ENCODE measurements at places on chromosomes 16 and 17. TPM values are rescaled to one million over a fixed set of nuclear protein-coding genes. Genes with fewer than 3 reads are reported as not detected.
A peak's percentile ranks its signal among the peaks of the same experiment; 100 is the strongest.

GRCh38 chr16:84884596-84885341 is 65.0 kb downstream of the CRISPLD2 start:
- H3K4me1 ChIP-seq: no peaks in the 10 kb centered on the region
- peaks cover 10% of the 10 kb centered on the region for H3K27me3 ChIP-seq
- H3K4me3 ChIP-seq: no peak overlapping the region
- DNase-seq: no peak

DNA sequence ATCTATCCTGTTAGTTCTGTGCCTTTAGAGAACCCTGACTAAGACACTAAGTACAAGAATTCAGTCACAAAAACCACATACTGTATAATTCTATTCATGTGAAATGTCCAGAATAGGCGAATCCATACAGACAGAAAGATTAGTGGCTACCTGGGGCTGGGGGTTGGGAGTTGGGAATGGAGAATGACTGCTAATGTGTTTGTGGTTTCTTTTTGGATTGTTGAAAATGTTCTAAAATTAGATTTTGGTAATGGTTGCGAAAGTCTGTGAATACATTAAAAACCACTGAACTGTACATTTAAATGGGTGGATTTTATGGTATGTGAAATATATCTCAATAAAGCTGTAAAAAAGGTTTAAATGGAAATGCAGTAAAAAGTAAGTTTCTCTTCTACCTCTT is 80.4 kb upstream of the AKTIP start:
- H3K4me1 ChIP-seq: no peaks in the 10 kb centered on the region
- H3K4me3 ChIP-seq: no peak overlapping the region
- no peak overlapping the region for H3K27ac ChIP-seq
- DNase-seq: no peak
- peaks cover 2% of the 10 kb centered on the region for H3K27me3 ChIP-seq

DNA sequence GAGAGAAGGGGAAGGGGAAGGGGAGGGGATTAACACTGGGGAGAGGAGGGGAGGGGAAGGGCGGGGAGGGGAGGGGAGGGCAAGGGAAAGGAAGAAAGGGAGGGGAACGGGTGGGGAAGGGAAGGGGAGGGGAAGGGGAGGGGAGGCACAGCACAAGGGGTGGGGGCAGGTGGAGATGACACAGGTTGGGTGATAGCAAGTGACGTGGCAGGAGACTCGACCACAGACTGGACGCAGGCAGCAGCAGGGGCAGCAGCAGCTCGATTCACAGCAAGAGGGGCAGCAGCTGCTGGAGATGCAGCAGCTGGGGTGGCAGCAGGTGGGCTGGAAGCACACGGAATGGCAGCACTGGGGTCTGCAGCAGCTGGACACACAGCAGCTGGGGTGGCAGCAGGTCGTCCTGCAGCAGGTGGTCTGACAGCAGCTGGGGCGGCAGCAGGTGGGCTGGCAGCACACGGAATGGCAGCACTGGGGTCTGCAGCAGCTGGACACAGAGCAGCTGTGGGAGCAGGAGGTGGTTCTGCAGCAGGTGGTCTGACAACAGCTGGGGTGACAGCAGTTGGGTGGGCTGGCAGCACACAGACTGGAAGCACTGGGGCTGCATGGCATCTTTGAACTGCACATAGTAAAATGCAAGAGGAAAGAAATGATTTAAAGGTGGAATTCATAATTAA is at the start of gene KRTAP4-16:
Gene KRTAP4-16 (minus strand): TSS at position 624 of the 674 bp plus-strand sequence. CDS start 0 bp downstream, at position 624.
- no peaks in the 10 kb centered on the region for H3K4me1 ChIP-seq
- no peak within 1 kb of the TSS for H3K27ac ChIP-seq
- no peak within 1 kb of the TSS for H3K4me3 ChIP-seq
- no peaks in the 10 kb centered on the region for H3K36me3 ChIP-seq
- peaks cover 11% of the 10 kb centered on the region for H3K27me3 ChIP-seq

DNA sequence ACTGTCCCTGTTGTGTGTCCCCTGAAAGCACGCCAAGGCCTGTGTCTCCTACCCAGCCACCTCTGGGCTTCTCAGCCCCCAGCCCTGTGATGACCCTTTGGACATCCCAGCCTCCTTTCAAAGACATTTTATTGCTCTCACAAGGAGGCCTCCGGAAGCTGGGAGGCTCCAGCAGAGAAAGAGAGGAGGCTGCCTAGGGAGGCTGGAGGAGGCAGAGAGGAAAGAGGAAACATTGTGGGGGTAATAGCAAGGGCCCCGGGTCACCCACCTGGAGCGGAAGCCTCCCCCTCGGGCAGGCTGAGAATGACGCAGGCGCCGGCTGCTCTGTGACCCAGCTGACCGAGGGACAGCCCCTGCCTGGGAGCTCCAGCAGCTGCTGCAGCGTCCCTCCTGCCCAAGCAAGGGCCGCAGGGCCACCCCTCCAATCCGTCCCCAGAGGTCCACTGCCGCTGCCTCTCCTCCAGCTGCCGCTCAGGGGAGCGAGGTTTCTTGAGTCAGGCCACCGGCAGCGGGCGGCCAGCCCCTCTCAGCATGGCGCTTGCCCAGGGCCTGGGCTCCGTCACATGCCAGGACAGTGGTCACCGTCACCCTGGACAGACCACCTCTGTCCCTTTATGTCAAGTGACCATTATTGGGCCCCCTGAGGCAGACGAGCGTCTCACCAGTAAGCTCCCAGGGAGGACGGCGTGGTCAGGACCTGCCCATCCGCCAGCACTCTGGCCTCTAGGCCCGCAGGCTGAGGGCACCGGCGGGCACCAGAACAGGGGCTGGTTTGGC is 29.3 kb downstream of the ACTG1 start:
- peaks cover 12% of the 10 kb centered on the region for H3K4me1 ChIP-seq
- peaks cover 21% of the 10 kb centered on the region for H3K27me3 ChIP-seq
- DNase-seq: peak; percentile 51
- no peaks in the 10 kb centered on the region for H3K36me3 ChIP-seq

MAPT gene
- not detected for polyA plus RNA-seq

DNA sequence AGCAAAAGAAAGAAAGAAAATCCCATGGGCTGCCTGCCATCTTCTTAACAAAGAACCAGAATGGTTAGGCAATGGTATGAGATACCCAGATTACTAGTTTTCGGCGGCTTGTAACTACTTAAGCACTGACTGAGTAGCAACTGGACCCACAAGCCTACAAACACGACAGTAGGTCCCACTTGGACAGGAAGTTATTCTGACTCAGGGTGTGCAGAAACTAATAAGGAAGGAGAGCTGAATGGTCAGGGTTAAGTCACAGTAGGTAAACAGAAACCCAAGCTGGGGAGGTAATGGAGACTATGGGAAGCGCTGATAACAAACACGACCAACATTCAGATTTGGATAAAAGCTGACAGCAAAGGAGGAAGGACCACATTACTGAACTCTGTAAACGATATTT is 10.4 kb upstream of the HLF start:
- no peaks in the 10 kb centered on the region for H3K4me1 ChIP-seq
- H3K27ac ChIP-seq: no peak overlapping the region
- no peak for DNase-seq
- peaks cover 6% of the 10 kb centered on the region for H3K27me3 ChIP-seq

CNGB1 gene
- not detected for polyA plus RNA-seq
